Left ventricle myocardium superior (tissue), 1 donor: ENCODE measurements at places on chromosomes 11 and 22. TPM values are rescaled to one million over a fixed set of nuclear protein-coding genes. Genes with fewer than 3 reads are reported as not detected.
A peak's percentile ranks its signal among the peaks of the same experiment; 100 is the strongest.

Gene OR5A1
- total RNA-seq, result not detected

Gene PTPRJ
- 7.1 TPM for total RNA-seq

Gene PAX6
- total RNA-seq, result not detected

GRCh38 chr11:64156235-64157011 lies 9.5 kb downstream of the MACROD1 start:
- DNase-seq, result peak; percentile 82

GRCh38 chr11:34728609-34729008 lies 107.7 kb downstream of the EHF start:
- DNase-seq, result no peak

GRCh38 chr22:36864454-36865215 lies 3.8 kb downstream of the NCF4 start:
- DNase-seq, result no peak

DNA sequence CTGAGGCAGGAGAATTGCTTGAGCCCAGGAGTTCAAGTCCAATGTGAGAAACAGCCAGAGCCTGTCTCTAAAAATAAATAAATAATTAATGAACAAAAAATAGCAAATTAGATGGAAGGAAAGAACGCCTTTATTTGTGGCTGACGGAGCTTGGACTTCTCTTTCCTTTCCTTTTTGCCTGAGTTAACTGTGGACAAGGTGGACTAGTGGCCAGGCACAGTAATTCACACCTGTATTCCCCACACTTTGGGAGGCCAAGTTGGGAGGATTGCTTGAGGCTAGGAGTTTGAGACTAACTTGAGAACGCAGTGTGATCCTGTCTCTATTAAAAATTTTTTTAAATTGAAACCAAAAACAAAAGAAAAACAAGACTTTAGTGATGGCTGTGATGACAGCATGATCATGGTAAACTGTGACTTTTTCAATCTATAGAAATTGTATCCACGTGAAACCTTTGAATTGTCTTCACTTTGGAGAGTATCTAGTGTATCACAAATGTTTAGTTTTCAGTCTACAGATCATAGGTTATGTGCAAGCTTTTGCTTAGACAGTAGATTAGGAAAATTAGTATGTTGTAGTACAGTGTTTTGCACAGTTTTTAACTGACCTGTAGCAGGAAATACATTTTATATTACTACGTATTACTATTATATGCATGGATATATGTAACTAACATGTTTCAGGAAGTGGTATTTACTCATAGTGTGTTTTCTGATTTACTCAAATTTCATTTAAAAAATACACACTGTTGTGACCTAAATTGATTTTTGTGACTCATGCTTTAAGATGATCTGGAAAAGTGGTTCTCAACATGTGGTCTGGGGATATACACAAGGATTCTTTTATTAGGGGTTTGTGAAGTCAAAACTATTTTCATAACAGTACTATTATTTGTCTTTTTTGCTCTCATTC lies 42.1 kb downstream of the KDM2A start:
- no peak for DNase-seq
